ENCODE measurements at places on chromosomes 1 and 21.

DNA sequence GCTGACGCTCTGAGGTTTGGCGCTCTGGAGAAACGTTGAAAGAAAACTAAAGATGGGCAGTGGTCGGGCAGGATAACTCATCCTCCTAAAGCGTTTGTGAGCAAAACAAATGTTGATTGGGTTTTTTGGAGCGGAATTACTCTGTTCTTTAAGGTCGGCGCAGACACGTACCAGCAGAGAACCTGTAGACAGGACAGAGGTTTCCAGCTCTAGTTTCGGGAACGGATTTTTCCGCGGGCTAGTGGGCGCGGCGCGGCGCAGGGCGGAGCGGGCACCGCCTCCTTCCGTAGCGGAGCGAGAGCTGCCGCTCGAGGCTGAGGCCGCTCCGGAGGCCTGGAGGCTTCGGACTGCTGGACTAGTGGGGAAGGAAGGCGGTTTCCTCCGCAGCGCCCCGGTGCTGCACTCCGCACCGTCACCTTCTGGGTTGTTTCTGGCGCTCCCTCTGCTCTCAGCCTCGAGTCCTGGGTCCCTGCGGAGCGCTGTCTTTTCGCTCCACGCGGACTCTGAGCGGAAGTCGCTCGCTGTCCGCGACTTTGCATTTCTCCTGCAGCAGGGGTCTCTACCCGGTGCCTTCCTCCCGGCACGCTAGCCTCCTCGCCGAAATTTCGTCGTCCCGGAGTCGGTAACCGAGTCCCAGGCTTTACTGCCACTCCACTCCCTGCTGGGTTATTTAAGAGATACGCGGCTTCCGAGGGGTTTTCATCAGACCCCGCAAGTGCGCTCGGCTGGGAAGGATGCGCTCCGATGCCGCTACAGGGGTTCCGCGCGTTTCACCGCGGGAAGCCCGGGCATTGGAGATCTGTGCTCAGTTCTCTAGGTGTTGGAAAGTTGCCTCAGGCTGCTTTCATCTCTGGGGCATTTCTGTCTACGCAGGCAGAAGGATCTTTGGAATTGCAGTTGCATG is 7.0 kb downstream of the FOXD2 start:
- DNase-seq, result peak; percentile 24

GRCh38 chr1:53398576-53399365 is 60.4 kb upstream of the DMRTB1 start:
- no peak for DNase-seq

DNA sequence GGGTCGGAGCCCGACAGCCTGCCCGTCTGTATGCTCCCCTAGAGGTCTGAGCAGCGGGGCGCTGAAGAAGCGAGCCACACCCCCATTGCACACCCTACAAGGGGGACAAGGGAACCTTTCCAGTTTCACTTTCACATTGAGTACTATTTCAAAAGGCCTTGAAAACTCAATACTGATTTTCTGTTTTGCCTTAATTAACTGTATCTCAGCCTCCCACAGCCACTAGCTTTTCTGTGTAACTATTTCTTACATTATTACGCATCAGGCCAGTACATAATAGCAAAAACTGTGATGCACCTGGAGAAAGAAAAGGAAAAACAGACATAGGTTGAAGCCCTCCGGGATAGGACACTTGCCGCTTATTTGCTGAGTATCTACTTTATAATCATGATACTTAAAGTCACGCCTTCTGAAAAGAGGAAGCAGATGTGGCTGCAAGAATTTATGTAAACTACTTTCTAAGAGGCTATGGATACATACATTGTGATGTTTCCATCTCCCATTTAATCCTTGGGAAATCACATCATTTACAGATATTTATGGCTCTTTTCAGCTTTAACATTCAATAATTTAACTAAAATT is 1719.5 kb downstream of the MRPL39 start:
- DNase-seq, result peak; percentile 38

DNA sequence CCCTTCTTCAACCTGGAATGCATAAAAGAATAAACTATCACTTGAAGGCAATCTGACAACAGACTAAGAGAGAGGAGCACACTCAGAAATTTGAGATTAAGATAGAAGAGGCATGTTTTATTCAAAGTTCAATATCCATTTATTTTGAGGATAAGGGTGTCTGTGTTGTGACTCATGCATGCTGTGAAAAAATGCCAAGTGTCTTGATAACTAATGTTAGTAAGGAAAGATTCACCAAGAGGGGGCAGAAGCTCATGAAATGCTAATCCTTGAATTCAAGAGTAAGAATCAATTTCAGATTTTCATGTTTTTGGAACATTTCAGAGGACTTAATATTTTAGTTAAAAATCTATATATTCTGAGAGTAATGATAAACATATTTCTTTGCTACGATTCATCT is 94.0 kb downstream of the IFI44 start:
- no peak for DNase-seq

GRCh38 chr1:183873642-183874041 is 68.7 kb downstream of the RGL1 start:
- no peak for DNase-seq

GRCh38 chr1:33886496-33886895 is 22.6 kb downstream of the HMGB4 start:
- DNase-seq, result no peak

DNA sequence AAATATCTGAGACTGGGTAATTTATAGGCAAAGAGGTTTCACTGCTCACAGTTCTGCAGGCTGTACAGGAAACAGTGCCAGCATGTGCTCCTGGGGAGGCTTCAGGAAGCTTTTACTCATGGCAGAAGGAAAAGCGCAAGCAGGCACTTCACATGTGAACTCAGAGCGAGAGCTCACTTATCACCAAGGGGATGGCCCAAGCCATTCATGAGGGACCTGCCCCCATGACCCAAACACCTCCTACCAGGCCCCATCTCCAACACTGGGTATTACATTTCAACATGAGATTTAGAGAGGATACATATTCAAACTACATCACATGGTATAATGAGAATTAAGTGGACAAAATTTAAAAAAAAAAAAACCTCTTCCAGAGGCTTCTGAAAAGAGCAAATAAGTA is 13.7 kb downstream of the WASF2 start:
- no peak for DNase-seq

GRCh38 chr1:33455539-33456501 is 16.6 kb upstream of the ZSCAN20 start:
- peak; percentile 15 for DNase-seq

DNA sequence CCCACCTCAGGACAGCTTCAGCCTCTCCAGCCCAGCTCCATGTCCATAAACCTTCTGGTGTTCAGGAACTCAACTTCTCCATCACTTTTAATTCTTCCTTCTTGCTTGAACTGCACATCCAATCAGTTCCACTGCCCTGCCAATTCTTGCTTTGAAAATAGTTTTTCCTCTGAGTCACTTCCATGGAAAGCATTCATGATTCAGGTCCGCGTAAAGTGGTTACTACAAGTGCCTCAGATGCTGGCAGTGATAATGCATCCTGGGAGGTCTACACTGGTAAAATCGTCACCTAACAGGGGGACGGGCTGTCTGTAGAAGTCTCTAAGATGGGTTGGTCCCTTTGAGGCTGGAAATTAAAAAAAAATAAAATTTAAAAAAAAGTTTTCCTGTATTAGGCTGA is 25.9 kb upstream of the RCAN1 start:
- no peak for DNase-seq

DNA sequence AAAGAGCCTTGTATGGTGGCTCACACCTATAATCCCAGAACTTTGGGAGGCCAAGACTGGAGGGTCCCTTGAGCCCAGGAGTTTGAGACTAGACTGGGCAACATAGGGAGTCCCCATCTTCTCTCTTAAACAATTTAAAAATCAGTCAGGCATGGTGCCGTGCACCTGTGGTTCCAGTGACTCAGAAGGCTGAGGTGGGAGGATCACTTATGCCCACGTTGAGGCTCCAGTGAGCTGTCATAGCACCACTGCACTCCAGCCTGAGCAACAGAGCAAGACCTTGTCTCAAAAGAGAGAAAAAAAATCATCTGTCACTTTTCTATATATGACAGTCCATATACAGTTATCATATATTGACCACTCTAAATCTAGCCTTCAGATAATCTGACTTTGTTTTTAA is 658.3 kb downstream of the LTN1 start:
- DNase-seq, result no peak

DNA sequence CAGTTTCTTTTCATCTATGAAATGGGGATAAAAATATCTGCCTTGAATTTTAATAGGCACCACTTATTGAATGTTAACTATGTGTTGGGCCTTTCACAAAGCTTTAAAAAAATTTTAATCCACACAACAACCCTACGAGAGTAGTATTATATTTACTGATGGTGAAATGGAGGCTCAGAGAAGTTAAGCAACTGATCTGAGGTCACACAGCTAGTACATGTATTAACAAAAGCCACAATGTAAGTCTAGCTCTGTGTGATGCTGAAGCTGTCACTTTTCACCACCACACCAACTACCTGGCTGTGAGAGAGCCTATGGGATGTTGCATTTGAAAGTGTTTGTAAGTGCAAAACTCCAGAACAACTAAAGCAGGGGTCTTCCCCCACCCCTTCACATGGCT is 44.1 kb downstream of the LRRN2 start:
- DNase-seq, result no peak

- DNase-seq, result no peak
Observed at GRCh38 chr1:222844411-222844779, 29.6 kb downstream of the DISP1 start.

GRCh38 chr1:201119206-201120197 is 7.3 kb upstream of the CACNA1S start:
- DNase-seq, result peak; percentile 24

DNA sequence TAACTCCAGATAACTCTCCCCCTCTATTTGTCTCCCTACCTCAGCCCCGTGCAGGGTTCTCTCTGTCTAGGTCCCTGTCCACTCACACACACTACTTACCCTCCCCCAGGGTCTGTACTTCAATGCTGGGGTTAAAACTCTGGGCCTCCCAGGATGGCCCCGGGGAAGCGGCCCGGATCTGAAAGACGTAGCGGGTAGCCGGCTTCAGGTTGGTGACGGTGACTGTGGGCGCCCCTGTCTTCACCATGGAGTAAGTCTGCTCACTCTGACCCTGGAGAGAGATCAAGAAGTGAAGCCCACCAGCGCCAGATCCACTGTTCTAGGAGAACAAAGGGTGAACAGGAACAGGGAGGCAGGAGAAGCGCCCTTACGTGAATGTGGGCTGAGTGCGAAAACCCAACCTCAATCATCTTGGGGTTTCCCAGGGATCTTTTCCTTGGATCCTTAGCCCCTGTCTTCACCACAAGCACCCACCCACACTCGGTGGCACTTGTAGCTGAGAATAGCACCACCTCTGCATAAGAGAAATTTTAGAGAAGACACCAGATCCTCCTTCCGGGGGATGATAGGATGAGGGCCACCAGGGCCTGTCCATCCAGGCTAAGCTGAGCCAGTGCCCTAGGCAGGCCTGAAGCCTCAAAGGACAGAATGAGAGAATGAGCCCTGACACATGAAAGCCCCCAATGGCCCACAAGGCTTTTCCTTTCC is 33.5 kb downstream of the EPHA10 start:
- no peak for DNase-seq

DNA sequence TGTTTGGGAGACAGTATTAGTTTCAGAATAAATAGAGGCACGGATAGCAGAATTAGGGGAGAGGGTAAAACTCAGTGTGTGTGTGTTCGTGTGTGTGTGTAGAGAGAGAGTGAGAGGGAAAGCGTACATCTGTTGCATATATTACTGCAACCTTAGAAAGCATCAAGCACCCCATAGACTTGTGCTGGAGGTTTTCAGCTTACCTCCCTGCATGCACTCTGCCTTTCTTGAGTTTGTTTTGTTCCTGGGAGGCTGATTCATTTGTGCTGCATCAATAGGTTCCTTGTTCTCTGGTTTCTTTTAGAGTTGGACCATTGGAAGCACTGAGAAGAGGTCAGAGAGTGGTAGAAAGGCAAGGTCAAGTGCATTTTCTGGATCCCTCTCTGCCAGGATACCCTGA is 104.4 kb upstream of the KCNK1 start:
- no peak for DNase-seq

DNA sequence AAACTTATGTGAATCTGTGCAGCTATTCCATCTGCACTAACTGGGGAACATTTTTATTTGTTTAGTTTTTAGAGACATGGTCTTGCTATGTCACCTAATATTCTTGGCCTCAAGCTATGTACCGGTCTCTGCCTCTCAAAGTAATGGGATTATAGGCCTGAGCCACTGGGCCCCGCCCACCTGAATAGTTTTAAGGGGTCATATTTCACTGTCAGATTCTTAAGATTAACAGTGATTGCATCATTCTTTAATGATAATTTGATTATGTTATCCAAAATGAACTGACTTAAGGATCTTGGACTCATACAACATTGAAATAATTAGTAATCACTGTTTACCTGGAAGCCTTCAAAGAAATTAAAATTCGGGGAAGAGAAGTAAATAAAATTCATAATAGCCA is 12.6 kb upstream of the KLF18 start:
- no peak for DNase-seq

- no peak for DNase-seq
Observed at GRCh38 chr21:43608225-43608624, 51.1 kb downstream of the HSF2BP start.

- DNase-seq, result no peak
Observed at GRCh38 chr1:27574871-27575831, 28.8 kb downstream of the AHDC1 start.

DNA sequence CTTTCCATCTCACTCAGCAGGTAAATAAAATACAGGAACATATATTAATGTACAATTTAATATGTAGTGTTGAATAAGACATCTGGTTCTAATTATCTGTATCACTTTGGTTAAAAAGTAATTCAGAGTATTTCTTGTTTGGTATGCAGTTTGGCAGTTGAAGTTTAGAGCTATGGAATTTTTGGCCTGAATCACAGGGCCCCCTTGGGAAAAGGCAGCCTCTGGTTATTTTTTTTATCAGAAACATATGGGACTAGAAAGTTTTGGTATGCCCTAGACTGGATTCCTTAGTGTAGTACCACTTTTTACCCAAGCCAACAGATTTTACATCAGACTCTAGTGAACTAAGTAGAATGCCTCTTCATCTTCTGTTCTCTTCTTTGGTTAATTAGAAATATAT is 26.4 kb downstream of the CNST start:
- DNase-seq, result no peak

DNA sequence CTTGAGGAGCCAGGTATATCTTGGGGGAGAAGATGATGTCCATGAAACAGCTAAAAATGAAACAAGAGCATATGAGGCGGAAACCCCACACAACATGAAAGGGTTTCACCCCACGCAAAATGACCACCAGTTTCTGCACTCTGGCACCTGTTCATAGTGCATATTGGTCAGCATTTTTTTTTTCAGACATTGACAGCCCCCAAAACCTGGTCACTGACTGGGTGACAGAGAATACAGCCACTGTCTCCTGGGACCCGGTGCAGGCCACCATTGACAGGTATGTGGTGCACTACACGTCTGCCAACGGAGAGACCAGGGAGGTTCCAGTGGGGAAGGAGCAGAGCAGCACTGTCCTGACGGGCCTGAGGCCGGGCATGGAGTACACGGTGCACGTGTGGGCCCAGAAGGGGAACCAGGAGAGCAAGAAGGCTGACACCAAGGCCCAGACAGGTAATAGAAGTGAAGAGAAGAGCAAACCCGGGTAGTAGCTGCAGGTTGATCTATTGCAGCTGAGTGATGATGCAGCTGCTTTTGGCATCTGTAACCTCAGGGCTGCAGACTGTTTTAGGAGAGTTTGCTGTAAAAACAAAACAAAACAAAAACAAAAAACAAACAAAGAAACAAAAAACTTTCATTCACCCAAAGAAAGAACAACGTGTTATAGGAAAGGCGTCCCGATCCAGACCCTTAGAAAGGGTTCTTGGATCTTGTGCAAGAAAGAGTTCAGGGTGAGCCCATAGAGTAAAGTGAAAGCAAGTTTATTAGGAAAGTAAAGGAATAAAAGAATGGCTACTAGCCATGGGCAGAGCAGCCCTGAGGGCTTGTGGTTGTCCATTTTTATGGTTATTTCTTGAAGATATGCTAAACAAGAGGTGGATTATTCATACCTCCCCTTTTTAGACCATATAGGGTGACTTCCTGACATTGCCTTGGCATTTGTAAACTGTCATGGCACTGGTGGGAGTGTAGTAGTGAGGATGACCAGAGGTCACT is 51.0 kb downstream of the TNN start:
- DNase-seq, result no peak

Measured in stimulated activated CD4-positive, alpha-beta T cell treated with anti-CD3 and anti-CD28 coated beads, Interleukin-4, amount 100 ng/mL, for 4 hours (primary cell).